ENCODE measurements at places on chromosomes 1 and 21.

DNA sequence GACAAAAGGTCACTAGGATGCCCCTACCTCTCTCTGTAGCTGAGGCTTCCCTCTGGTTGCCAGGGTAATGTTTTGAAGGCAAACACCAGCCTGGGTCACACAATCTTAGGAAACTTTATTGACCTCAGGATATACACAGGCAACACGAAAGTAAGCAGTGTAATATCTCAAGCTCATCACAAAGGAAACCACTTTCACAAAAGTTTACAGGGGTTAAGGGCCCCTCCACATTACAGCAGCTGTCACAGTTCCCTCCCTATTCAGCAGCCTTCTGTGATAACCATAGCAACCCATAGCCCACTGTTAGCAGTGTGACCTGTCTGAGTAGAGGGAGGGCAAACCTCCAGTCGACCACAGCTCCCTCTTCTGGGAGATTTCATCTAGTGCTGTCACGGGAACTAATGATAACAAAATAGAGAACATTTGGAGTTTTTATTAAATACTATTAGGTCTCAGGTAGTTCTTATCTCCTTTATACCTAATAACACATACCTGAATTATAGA lies 149.8 kb downstream of the PTPRC start:
- DNase-seq = peak; percentile 8

DNA sequence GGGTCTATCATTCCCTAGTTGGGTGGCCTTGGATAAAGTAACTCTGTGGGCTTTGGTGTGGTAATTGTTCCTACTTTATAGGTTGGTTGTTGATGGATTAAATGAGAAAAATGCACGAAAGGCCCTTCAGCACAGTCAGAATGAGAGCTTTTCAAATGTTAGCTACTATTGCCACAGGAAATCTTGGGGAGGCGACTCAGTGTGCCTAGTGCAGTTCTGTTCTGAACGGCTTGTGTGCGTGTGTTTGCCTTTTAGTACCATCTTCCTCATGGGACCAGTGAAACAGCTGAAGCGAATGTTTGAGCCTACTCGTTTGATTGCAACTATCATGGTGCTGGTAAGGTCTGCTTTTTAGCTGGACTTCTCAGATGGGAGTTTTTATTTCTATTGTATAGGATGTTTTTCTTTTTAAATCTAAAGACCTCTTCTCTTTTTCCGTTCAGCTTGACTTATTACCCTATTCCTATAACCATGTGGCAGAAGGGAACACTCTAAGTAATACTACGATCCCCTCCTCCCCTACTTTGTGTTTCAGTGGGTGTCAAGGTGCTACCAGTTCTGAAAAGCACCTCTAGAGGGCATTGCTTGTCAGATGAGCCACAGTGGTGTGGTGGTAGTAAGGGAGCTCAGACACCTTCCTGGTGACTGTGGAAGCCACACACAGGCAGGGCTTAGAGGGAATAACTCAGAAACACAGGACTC lies 9.2 kb downstream of the SFT2D2 start:
- no peak for DNase-seq

DNA sequence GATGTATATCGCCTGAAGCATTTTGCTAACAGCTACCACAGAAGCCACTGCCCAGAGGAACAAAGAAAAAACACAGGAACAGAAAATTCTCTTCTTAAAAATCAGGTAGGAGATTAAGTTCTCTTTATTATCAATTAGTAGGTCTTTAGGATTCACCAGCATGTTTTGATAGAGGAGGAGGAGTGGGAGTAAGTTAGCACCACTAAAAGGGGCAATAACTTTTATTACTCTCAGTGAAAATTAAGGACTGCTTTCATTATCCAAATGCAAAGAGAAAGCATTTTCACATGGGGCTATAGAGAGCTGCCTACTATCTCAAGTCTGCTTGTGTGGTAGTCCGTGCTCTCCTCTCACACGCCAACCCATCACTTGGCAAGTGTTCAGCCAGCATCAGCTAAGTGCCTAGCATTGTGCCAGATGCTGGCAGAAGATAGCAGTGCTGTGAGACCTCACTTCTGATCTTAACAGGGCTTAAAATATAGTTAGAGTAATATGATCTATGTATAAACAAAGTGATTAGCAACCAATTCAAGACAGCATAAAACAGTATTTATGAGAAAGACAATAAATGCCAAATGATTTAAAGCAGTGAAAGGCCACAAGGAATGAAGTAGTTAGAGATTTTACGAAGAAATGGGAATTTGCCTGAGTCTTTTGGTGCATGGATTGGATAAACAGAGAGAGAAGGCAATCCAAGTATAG lies 39.8 kb downstream of the ASTN1 start:
- DNase-seq = no peak

- no peak for DNase-seq
These were observed 90.8 kb downstream of the GTF2B start for GRCh38 chr1:88800382-88801051.

GRCh38 chr1:34847094-34847493 lies 12.5 kb downstream of the SMIM12 start:
- DNase-seq = no peak

- DNase-seq = no peak
These were observed 569 bp upstream of the DAB1 start for GRCh38 chr1:57424231-57425027.
